ENCODE measurements at places on chromosomes 11 and 22.

DNA sequence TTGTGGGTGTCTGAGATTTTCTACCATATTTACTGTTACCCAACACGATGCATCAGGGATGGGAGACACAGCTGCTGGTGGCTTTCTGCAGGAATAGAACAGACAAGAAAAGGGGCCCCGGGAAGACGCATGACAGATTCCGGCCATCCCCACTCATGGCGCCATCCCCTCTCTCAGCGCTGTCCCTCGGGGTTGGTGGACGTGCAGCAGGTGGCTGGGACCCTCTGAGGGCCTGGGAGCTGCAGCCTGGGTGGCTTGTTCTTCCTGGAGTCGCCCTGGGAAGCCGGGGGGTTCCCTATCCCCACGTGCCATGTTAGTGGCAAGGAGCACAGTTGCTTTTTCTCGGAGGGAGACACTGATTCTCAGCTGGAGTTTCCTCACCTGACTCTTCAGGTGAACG, 1123.3 kb downstream of the BRD1 start:
- no peak for DNase-seq

- DNase-seq, result no peak
Observed at GRCh38 chr11:46247659-46248058, 29.8 kb upstream of the CREB3L1 start.

DNA sequence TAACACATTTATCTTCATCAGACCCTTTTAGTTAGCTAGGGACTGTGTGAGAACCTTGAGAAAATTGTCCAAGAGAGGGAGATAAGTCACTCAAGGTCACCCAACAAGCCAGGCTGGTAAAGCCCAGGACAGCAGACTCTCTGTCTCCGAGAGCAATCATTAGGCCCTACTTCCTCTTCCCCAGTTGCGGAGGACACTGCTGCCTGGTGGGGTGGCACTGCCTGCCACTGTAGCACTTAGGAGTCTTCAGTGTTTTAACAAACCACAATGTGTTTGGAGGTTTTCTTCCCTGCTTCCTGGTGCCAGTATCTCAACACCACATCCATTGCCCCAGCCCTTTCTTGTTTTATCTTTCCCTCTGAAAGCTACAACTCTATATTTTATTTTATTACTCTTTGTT, 132.1 kb upstream of the LDLRAD3 start:
- no peak for DNase-seq

DNA sequence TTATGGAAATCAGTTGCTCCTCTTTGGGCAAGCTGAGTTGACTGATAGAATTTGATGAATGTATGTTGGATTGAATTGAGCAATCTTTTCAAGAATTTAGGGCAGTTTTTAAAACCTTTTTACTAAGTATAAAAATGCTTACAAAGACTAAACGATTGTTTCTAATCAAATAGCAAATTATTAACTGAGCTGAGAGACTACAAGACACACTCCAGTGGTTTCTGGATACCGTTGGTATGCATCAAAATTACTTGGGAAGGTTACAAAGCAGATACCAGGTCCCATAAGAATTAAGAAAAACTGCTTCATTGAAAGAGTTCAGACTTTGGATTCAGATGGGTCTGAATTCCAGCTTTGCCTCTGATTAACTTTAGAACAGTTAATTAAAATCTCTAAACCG, 721.4 kb downstream of the FAM181B start:
- DNase-seq, result no peak

DNA sequence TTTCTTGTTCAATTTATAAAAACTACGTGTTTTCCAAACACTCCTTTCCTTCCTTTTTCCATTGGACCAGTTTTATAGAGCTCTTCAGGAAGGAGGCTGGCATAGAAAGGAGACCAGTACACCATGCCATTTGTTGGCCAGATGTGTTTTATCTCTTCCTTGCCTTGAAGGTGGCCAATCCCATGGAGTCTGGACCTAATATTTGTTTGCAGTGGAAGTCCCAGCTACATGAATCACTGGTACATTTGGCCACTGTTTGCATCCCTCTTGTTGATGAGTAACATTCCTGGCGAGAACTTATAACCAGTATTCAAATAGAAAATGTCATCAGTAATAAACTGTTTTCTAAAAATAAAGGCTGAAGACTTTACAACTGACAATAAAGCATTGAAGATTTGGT, 110.2 kb downstream of the ANO3 start:
- DNase-seq, result no peak

GRCh38 chr11:94201004-94201465, 72.4 kb downstream of the PANX1 start:
- no peak for DNase-seq

- DNase-seq, result no peak
Observed at GRCh38 chr11:134980819-134981710, 569.0 kb upstream of the B3GAT1 start.

DNA sequence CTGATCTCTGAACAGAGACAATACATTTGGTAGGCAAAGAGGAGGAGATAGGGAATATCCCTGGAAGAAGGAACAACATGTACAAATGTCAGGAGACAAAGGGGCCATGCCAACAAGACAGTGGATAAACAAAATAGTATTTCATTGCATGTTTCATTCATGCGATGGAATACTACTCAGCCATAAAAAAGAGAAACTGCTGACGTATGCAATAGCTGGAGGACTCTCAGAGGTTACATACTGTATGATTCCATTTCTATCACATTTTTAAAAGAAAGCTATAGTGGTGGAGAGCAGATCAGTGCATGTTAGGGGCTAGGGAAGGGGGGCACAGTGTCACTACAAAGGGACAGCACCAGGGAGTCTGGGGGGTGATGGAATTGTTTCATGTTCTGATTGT, 572.9 kb upstream of the CADM1 start:
- no peak for DNase-seq

GRCh38 chr11:9972989-9973388, 309.1 kb downstream of the SWAP70 start:
- peak; percentile 59 for DNase-seq

- DNase-seq, result no peak
Observed at GRCh38 chr11:116071241-116071640, 567.0 kb upstream of the CADM1 start.

- no peak for DNase-seq
Observed at GRCh38 chr22:30792456-30792855, 97.8 kb downstream of the OSBP2 start.

DNA sequence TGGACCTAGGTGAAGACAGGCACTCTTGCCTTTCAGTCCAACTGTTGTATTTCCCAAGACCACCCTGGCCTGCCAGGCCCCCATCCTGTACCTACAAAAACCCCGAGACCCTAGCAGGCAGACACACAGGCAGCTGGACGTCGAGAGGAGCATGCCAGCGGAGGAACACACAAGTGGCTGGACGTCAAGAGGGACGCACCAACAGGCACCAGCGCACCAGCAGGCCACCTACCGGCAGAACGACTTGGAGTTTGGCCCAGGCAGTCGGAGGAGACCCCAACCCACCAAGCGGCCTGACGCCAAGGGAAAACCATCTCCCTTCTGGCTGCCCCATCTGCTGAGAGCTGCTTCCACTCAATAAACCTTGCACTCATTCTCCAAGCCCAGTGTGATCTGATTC, 1883.4 kb upstream of the RAG2 start:
- no peak for DNase-seq

- DNase-seq, result no peak
Observed at GRCh38 chr22:44743804-44744211, 8.6 kb upstream of the ARHGAP8 start.

DNA sequence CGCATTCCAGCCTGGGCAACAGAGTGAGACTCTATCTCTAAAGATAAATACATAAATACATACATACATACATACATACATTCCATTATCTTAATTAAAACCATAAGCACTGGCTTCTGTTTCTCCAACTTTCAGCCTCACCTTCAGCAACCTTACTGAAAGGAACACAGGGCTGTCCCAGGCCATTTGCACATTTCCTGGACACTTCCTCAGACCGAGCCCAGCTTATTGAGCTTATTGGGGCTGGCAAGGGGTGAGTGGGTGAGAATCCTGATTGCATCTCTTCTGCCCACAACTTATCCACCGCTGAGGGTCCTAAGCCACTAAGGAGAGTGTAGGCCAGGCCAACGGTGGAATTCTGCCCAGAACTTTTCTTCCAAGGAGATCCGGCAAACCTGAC, 16.5 kb upstream of the LRP5 start:
- DNase-seq, result no peak

GRCh38 chr11:7585816-7586215, 72.0 kb downstream of the PPFIBP2 start:
- no peak for DNase-seq

- DNase-seq, result peak; percentile 33
Observed at GRCh38 chr11:110433393-110434333, 3.9 kb downstream of the FDX1 start.

GRCh38 chr11:48123254-48123875, 93.2 kb upstream of the OR4B1 start:
- no peak for DNase-seq

DNA sequence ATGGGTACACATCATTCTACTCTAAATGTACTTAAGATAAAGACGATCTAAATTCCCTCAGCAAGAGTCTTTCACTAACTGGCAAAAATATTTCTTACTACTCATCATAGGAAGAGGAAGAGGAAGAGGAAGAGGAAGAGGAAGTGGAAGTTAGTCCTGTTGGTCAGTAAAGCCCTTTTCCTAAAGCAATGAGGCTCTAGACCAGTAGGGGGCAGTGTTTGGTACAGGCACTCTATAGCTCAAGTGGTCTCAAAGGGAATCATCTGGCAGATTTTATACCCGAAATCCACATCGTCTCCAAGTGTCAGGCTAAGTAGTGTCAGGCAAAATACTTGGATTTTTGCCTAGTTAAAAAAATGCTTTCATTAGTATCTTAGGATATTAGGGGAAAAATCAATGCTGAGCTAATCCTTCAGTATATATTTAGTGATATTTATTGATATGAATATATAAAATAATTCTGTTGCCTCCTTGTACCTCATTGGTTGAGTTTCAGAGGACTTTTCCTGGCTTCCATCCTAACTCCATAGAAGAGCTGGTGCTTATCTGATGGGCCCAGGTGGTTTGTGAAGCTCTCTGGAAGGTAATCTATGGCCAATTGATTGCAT, 7.7 kb downstream of the BLID start:
- DNase-seq, result peak; percentile 5

DNA sequence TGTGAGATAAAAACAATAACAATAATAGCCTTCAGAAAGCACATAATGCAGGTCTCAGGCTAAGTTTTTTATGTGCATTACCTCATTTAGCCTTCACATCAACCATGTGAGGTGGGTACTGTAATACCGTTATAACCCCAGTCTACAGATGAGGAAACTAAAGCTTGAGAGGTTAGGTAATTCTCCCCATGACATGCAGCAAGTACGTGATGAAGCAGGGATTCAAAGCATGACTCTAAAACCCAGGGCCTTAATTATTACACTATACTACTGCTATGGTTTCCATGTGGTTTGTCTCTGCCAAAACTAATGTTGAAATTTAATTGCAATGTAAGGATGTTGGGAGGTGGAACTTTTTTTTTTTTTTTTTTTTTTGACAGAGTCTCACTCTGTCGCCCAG, 37.7 kb upstream of the FDX1 start:
- DNase-seq, result no peak

DNA sequence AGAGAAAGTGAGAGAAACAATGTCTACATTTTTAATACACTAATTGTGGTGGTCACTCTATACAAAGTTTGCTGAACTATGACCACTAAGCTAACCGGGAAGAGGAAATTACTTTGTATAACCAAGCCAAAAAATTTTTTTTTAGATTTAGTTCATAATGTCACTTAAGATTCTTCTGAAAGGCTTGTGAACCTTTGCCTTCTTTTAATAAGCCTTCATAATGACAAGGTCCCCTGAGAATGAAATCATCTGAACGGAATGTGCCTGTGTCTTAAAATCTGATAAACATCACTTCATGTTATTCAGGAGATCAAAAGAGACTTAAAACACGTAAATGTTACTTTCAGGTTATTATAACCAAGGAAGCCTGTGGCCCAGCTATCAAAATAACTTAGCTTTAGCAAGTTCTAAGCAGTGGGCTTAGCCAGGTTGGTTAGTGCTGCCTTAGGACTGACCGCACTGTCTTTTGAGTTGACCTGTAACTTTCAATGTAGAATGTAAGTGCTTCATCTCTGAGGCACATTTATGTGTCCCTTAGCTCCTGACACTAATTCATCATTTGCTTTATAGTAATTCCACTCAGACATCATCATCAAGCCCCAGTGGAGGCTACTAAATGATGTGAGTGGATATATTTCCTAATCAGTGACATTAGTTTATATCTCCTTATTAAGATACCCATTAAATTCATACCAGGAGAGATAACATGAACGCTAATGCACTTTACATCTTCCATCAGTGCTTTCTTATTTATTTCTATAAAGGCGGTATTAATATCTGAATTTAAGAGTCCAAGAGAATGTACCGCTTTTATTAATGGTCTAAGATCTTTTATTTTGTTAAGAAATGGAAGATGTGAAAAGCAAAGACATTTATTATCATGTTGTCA, 122.5 kb downstream of the WNT11 start:
- no peak for DNase-seq

DNA sequence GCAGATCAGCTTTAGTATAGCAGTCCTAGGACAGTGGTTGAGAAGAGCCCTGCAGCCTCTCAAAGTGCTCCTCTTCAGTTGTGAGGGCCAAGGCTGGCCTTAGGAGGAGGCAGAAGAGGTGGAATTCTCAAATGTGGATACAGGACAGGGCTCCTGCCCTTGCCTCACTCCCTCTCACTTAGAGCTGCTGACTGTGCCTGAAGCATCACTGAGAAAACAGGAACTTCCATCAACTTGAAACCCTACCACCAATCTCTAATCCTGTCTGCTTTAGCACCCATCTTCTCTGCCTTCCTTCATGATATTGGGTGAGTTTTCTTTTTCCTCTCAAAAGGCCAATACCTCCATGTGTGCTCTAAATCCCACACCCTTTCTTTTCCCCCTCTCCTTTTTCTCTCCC, 14.4 kb upstream of the UCP3 start:
- no peak for DNase-seq
